ENCODE measurements at places on chromosomes 12 and 14.

DNA sequence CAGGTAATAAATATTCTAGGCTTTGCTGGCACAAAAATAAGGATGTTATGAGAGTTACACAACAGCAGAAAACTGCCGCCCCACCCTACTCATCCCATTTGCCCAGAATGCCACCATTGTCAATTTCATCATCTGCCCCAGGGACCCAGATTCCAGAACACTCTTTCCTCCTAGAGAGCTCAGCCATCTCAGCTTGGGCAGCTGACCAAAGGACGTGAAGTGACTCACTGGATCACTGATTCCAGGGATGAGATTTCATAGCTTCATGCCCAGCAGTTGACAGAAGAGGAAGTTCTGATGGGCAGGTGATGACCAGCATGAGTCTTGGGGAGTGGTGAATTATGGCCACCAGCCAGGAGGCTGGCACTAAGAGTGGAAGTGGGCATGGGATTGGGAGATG, 450.3 kb downstream of the RMST start:
- DNase-seq = no peak

DNA sequence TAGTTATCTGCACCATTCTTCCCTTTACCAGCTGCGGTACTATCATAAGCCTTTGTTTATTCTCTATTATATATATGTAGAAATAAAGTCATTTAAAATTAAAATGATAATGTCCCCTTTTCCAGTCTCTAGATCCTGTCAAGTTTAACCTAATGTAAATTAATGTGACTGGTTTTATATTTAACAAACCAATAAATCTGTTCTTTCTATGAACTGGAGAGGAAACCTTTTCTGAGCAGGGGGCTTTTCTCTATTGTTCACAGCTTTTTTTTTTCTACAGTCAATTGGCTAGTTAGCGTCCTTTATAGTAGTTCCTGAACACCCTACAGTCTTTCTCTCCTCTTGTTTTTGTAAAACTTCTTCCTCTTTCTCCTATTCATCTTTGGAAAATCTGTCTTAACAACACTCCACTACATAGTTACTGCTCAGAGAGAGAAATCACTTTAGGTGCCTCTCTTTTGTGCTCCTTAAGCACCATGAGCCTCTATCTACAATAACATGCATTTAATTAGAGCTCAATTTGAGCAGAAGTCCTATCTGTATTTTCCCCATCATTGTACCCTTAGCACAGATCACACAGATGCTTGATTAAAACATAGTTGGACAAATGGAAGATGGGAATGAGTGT, 332.6 kb upstream of the SYT1 start:
- DNase-seq = no peak

- DNase-seq = no peak
These were observed 107.3 kb upstream of the MDM1 start for GRCh38 chr12:68439368-68440045.

- DNase-seq = no peak
These were observed 328.9 kb upstream of the PRICKLE1 start for GRCh38 chr12:42918443-42918842.

- no peak for DNase-seq
These were observed 5.7 kb upstream of the CHGA start for GRCh38 chr14:92917041-92917940.

DNA sequence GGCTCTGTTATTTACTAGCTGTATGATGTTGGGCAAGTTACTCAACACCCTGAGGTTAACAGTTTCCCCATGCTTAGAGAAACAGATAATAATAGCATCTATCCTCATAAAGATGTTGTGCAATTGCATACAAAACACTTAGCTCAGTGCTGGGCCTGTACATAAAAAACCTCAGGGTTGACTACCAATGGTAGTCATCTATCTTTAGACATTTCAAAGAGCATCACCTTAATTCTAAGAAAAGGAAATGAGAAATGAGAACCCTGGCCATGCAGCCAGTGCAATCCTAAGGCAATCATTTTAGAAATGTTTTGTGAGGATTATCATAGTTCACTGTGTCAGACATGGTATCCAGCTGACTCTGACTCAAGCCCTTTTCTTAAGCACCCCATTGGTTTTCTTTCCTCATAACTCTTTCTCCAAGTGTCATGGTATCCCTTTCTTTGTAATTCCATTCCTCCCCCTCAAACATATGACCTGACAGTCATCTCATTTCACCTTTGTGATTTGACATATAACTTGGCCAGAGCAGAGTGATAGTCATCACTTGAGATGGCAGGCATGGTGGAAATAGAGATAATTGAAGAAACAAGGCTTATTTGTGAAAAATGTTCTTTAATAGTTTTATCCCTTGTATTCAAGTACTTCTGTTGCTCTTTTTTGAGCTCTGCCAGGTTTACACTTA, 29.5 kb upstream of the OSBPL8 start:
- no peak for DNase-seq

- DNase-seq = no peak
These were observed 56.9 kb downstream of the LMNTD1 start for GRCh38 chr12:25496098-25496587.

- no peak for DNase-seq
These were observed 32.6 kb downstream of the SLC35F4 start for GRCh38 chr14:57833323-57833722.

DNA sequence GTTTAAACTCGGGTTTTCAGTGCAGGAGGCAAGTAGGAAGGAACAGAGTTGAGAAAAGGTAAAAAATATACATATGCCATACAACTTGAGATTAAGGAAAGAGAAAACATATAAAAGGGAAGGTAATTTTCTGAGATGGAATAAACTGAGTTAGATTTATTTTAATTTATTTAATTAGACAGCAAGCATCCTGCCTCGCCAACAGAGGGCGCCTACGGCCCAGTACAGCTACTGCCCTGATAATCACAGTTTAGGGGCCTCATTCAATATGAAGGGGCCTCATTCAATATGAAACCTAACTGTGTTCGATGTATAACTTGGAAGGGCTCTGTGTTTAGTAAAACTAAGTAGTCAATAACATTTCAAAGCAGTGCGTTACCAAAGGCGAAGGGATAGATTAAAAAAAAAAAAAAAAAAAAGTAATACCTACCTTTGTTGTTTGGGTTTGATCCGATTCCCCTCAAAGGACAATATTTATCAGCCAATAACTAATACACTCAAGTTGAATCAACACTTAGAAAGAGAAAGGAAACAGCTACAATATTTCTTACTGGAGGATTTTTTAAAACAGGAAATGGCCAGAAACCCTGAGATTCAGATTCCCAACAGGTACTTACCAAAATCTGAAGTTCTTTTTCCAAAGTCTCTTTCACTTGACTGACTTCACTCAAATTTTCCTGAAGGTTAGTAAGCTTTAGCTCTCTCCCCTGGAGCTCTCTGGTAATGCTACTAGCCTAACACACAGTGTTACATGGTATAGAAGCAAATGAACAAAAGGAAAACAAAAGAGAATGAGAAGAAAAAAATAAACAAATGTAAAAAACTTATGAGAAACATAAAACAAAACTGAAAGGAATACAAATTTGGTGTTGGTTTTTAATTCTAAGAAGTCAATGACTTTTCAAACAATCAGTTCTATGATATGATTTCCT, 70.0 kb upstream of the VPS33A start:
- peak; percentile 22 for DNase-seq

DNA sequence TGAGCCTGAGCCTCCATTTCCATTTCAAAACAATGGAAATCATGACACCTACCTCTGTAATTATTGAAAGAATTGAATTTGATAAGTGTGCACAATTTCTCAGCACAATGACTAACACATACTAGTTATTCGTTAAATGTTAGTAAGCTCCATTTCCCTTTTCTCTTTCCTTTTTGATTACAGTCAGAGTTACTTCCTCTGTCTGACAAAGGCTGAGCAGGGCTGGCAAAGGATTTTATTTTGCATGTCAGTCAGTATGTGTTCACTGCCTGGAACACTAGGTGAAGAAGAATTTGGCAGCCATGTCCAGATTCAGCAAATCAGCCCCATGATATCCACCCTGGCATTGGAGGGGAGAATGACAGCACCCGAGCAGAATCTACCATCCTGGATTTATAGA, 12.2 kb upstream of the RHOJ start:
- DNase-seq = no peak

DNA sequence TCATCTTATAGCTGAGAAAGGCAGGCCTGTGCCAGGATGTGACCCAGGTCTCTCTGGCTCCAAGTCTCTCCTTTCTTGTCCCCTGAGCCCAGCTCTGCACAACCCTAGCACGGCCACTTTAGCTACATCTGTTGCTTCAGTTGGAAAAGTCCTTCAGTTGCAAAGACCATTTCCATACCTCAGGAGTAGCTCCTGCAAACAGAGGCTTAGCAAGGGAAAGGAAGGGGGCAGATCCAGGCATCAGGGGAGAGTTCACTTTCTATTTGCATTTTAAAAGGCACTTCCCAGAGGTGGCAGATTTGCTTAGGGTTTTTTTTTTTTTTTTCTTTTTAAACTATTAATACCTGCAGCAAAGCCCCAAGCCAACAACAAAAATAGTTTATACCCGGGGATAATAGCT, 3.0 kb upstream of the PITPNM2 start:
- no peak for DNase-seq
